ENCODE measurements at places on chromosomes 12 and 14. TPM values are rescaled to one million over a fixed set of nuclear protein-coding genes. Genes with fewer than 3 reads are reported as not detected.

The ACOT6 gene
- not detected for total RNA-seq

The DIO3 gene
- not detected for total RNA-seq

The BBS10 gene
- 10.0 TPM for total RNA-seq

The DYRK4 gene
- total RNA-seq = 30.6 TPM

The RBP5 gene
- not detected for total RNA-seq

The CLEC4D gene
- total RNA-seq = not detected

The EXOC5 gene
- 54.6 TPM for total RNA-seq

The ANO4 gene
- total RNA-seq = 3.6 TPM

The TAS2R7 gene
- not detected for total RNA-seq

The FAM90A1 gene
- total RNA-seq = not detected

The GNB3 gene
- total RNA-seq = 0.36 TPM

The GLT1D1 gene
- under 0.01 TPM for total RNA-seq

The CYP27B1 gene
- 1.00 TPM for total RNA-seq

The TDRD9 gene
- 0.33 TPM for total RNA-seq

The IFI27 gene
- total RNA-seq = 187 TPM

The METTL17 gene
- 71.4 TPM for total RNA-seq

The SLC17A8 gene
- total RNA-seq = not detected

The CDCA3 gene
- 44.4 TPM for total RNA-seq

The SLC4A8 gene
- 1.5 TPM for total RNA-seq

The EVL gene
- 9.3 TPM for total RNA-seq

The TCL1B gene
- not detected for total RNA-seq

The ST8SIA1 gene
- total RNA-seq = 12.0 TPM

The ACSM4 gene
- not detected for total RNA-seq

The METTL25 gene
- 14.5 TPM for total RNA-seq

The SVOP gene
- total RNA-seq = not detected

The TAS2R30 gene
- total RNA-seq = 3.4 TPM

The REP15 gene
- 2.5 TPM for total RNA-seq

The BIN2 gene
- not detected for total RNA-seq

All from melanocyte of skin (primary cell).